ENCODE measurements at places on chromosomes 5 and 9.

- no peaks in the 10 kb centered on the region for H3K36me3 ChIP-seq
- no peaks in the 10 kb centered on the region for H3K4me1 ChIP-seq
- H3K27me3 ChIP-seq: no peaks in the 10 kb centered on the region
- no peak for DNase-seq
- H3K4me3 ChIP-seq: no peak overlapping the region
Measured at GRCh38 chr5:14134083-14134482, 9.1 kb upstream of the TRIO start.

DNA sequence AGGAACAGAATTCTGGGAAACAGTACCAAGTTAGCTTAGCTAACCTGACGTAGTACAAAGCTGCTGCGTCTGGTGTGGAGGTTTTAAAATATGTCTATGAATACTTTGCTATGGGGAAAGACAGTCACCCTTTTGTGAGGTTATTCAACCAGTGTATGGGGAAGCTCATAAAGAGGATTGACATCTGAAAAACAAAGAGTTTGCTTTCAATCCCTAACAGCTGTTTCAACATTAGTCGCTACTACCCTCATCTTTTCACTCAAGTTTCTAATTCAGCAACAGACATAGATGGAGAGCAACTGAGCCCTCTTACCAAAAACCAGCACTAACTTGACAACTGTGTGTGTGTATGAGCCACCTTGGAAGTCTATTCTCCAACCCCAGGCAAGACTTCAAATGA lies 7.8 kb upstream of the MSANTD3 start:
- H3K4me3 ChIP-seq: no peak overlapping the region
- no peaks in the 10 kb centered on the region for H3K27me3 ChIP-seq
- no peak for DNase-seq
- no peaks in the 10 kb centered on the region for H3K36me3 ChIP-seq
- no peaks in the 10 kb centered on the region for H3K4me1 ChIP-seq

DNA sequence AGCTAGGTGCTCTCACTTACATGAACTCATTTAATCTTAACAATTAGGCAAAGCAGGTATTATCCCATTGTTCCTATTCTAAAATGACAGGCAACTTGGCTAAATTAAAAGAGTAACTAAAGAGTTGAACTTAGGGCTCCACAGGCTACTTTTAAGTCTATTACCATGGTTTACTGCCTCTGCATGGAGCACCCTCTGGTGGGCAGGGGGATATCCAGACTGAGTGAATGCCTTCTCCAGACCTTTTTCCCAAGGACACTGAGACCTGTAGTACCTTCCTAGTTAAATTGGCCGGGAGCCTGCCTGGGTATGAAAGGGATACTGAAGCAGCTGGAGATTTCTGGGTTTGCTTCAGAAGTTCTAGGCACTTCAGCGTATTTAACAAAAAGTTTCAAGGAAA lies 238.1 kb downstream of the ELAVL2 start:
- peaks cover 13% of the 10 kb centered on the region for H3K4me1 ChIP-seq
- no peaks in the 10 kb centered on the region for H3K27me3 ChIP-seq
- H3K36me3 ChIP-seq: no peaks in the 10 kb centered on the region
- DNase-seq: no peak

GRCh38 chr5:63456279-63456678 lies 506.0 kb downstream of the HTR1A start:
- no peak overlapping the region for H3K27ac ChIP-seq
- no peak for DNase-seq
- H3K36me3 ChIP-seq: no peaks in the 10 kb centered on the region
- H3K27me3 ChIP-seq: peaks cover 4% of the 10 kb centered on the region

DNA sequence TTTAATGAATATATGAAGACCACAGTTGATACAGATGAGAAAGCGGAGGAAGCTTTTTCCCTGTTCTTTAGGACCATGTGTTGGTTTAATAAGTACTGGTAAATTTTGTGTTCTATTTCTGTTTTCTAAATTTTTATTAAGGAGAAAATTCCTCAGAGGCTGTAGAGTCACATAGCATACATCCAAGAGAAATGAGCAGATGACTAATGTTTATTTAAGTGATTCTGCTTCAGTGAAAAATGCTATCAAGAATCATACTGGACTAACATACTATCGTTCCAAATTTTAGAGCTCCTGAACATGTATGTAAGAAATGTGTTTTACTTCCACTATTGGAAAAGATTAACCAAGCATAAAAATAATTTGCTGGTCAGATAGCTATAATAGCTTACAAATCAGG lies 115.0 kb downstream of the KIAA1958 start:
- no peaks in the 10 kb centered on the region for H3K27me3 ChIP-seq
- no peak overlapping the region for H3K4me3 ChIP-seq
- no peaks in the 10 kb centered on the region for H3K4me1 ChIP-seq

Measured in RWPE2 (cell line).